ENCODE measurements at places on chromosomes 2 and 18.

DNA sequence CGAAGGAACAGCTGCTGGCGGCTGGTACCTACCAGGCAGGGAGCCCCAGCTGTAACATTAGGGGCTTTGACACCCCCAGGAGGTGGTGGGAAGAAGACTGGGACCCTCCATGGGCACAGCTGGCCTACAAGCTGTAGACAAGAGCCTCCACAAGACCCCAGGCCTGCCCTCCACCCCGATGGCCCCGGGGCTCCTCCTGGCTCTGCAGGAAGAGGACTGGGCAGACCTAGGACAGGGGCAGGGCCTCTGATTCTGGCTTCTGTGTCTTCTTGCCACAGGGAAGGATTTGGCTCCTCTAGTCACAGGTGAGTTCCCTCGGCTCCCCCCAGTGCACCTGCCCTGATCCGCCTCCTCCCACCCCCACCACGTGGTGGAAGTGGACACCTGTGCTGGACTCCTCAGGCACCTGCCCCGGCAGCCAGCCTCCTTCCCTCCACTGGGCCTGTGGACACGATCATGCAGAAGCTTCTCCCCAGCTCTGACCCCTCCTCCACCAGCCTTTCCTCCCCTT lies 53.4 kb upstream of the ODC1 start:
- no peak for DNase-seq

DNA sequence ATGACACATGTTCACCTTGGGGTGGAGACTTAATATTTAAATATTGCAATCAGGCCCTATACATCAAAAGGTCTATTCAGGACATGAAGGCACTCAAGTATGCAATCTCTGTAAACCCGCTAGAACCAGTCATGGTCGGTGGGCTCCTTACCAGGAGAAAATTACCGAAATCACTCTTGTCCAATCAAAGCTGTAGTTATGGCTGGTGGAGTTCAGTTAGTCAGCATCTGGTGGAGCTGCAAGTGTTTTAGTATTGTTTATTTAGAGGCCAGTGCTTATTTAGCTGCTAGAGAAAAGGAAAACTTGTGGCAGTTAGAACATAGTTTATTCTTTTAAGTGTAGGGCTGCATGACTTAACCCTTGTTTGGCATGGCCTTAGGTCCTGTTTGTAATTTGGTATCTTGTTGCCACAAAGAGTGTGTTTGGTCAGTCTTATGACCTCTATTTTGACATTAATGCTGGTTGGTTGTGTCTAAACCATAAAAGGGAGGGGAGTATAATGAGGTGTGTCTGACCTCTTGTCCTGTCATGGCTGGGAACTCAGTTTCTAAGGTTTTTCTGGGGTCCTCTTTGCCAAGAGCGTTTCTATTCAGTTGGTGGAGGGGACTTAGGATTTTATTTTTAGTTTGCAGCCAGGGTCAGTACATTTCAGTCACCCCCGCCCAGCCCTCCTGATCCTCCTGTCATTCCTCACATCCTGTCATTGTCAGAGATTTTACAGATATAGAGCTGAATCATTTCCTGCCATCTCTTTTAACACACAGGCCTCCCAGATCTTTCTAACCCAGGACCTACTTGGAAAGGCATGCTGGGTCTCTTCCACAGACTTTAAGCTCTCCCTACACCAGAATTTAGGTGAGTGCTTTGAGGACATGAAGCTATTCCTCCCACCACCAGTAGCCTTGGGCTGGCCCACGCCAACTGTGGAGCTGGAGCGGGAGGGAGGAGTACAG lies 108.1 kb downstream of the XRCC5 start:
- DNase-seq, result no peak

DNA sequence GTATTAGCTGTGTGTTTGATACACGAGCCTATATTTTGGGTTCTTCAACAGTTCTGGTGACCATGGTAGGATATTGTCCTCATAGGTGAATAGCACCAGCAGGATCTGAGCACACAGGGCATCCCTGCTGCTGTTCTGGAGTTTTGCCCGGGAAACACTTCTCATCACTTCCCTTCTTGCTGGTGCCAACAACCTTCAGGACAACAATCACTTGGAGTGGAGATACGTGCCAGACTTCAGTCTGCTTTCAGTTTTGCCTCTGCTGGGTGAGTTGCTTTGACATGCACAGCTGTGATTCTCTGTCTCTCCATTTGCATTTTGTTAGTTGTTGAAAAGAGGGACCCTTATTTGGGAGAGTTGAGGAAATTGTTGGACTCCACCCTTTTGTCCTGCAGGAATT lies 1347.2 kb upstream of the DDX18 start:
- no peak for DNase-seq

GRCh38 chr2:54553775-54554174 lies 97.6 kb downstream of the SPTBN1 start:
- no peak for DNase-seq

- DNase-seq, result no peak
Measured at GRCh38 chr2:165185633-165186032, 18.2 kb downstream of the SCN3A start.

DNA sequence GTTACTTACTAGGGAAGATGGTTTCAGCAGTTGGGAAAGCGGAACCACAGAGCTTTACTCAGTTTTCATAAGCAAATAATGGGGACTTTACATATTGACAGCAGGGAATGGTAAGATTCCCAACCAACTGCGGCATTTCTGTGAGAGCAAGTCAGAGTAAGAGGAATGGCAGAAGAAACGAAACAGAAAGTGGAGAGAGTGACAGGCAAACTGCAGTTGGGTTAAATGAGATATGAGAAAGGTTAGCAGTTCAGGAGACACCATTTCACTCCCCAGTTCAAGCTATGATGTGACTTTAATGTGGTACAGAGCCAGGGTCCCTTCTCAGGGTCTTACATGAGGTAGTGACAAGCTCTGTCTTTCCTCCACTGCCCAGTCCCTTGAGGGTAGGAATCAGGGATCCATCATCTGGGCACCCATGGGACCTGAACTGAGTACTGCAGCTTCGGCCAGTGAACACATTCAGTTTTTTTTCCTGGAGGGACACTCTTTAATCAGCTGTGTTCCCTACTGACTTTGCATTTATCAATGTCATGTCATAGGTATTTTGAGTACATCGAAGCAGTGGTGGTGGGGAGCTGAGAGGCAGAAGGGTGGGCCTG lies 33.0 kb upstream of the GREB1 start:
- no peak for DNase-seq

DNA sequence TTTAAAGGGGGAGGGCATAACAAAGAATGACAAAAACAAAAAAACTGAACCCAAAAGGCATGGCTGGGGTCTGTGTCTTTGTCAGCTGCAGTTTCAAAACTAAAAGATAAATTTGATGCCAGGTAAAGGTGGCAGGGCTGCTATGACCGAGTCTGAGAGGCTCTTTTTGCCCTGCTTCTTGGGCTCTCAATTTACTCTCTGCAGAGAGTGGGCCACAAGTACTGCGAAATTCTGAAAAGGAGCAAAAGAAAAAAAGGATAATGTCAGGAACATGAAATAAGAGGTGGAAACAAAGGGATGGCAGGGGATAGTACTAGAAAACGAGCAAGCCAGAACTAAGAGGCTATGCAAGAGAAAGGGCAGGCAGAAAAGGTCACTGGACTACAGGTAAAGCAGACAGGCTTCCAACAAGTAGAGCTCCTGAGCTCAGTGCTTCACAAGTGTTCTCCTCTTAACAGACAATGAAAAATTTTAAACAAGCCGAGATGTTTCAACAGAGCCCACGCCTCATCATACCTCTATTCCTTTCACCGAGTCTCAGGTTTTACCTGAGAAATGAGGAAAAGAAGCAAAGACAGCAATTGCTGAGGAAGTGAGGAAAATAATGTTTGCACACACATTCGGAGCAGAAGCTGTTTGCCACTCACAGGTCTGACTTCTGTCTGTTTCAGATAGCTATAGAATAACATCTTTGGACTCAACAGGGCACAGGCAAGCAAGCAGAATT lies 7.3 kb downstream of the IRS1 start:
- no peak for DNase-seq

DNA sequence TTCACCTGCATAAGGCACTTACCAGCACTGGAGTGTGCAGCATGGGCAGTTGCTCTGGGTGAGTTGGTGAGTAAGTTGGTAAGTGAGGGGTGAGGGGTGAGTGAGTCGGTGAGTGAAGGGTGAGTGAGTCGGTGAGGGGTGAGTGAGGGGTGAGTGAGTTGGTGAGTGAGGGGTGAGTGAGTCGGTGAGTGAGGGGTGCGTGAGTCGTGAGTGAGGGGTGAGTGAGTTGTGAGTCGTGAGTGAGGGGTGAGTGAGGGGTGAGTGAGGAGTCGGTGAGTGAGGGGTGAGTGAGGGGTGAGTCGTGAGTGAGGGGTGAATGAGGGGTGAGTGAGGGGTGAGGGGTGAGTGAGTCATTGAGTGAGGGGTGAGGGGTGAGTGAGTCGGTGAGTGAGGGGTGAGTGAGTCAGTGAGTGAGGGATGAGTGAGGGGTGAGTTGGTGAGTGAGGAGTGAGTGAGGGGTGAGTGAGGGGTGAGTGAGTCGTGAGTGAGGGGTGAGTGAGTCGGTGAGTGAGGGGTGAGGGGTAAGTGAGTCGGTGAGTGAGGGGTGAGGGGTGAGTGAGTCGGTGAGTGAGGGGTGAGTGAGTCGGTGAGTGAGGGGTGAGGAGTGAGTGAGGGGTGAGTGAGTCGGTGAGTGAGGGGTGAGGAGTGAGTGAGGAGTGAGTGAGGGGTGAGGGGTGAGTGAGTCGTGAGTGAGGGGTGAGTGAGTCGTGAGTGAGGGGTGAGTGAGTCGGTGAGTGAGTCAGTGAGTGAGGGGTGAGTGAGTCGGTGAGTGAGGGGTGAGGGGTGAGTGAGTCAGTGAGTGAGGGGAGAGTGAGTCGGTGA lies 17.1 kb downstream of the THAP4 start:
- no peak for DNase-seq

- DNase-seq, result no peak
Measured at GRCh38 chr2:200585730-200586643, at the start of gene AOX1. TSS of gene AOX1 (plus strand) at chr2:200586014. CDS start at chr2:200586109, 95 bp downstream.

DNA sequence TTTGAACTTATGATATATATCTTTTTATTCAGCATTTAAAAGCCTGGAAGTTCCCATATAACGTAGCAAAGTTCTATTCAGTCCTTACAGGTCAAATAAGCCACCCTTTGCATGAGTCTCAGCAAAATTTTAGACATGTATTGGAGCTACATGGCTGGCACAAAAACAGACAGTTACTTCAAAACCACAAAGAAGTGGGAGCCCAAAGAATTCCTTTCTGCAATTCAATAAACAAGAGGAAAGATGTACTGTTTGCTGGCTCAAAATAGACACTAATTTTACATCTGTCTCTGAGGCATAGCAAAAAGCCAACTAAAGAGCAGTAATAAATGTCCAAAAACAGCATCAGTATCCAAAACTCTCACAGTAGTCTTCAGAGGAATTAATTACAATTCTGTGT lies 87.0 kb downstream of the ZEB2 start:
- no peak for DNase-seq

DNA sequence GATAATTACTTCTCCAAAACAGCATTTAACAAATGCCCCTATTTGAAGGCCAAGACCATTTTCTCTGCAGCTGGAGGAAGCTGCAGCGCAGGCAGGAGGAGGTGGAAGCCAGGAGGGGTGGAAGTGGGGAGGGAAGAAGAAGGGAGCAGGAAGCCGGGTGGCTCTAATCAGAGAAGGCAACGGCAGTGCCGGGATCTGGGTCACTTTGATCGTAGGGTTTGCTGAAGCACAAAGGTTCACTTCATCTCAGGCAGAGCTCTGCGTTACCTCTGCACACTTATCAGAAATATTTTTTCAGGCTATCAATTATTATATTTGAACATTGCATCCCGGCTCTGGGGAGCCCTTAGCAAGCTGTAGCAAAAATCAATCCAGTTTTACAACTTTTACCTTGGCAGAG lies 315.8 kb upstream of the POU3F3 start:
- no peak for DNase-seq

- DNase-seq, result no peak
Measured at GRCh38 chr2:10431797-10432196, 16.3 kb downstream of the ODC1 start.

- DNase-seq, result no peak
Measured at GRCh38 chr2:17323697-17324096, 194.5 kb downstream of the RAD51AP2 start.

GRCh38 chr2:36807223-36807886 lies 110.8 kb downstream of the VIT start:
- DNase-seq, result no peak

DNA sequence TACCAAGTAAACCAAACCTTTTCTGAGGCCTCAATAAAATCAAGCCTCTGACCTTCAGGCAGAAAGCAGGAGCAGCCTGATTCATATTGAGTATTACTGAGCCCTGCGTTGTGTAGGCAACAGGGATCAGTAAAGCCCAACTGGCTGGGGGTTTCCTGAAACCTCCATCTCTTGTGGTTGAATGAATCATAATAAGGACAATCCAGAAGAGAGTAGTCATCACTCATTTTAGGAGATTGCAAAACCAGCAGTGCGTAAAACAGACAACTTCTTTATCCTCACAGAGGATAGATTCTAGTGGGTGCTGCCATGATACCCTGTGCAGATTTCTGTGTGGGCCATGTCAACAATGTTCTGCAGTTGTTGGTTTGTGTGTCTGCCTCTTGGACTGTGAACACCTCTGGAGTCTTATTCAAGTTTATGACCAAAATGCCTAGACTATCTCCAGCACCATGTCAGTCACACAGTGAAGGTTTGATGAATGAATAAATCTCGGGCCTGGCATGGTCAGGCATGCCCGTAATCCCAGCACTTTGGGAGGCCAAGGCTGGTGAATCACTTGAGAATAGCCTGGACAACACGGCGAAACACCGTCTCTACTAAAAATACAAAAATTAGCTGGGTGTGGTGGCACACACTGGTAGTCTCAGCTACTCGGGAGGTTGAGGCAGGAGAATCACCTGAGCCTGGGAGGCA lies 51.8 kb upstream of the RAB27B start:
- no peak for DNase-seq

DNA sequence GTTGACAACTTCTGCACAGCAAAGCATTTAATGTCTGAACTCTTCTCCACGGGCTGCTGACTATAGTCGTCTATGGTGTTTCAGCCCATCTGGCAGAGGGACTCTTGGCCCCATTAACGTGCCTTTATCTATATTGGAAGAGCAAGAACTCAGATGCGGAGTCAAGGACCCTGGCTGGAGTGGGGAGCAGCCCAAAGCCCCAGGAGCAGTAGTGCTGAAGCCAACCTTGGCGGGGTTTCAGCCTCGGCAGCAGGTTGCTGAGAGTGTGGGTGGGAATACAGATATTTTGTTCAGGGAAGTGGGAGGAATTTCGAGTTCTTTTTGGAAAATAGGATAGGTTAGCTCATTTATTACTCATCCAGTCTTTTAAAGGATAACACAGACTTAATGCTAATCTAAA lies 34.2 kb downstream of the TMEM17 start:
- DNase-seq, result no peak

DNA sequence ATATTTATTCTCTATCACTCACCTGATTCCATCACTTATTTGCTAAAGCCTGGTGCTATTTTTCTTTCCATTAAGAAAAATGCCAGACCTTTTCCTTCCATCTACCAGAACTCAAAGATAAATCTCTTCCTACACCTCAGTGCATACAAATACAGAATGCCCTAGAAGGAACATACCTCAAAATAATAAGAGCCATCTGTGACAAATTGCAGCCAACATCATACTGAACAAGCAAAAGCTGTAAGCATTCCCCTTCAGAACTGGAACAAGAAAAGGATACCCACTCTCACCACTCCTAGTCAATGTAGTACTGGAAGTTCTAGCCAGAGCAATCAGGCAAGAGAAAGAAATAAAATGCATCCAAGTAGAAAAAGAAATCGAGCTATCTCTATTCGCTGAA lies 315.9 kb upstream of the UBE2E3 start:
- DNase-seq, result no peak

Measured in effector CD4-positive, alpha-beta T cell (primary cell).